HFFc6 (cell line): ENCODE measurements at places on chromosomes 13 and 19.

DNA sequence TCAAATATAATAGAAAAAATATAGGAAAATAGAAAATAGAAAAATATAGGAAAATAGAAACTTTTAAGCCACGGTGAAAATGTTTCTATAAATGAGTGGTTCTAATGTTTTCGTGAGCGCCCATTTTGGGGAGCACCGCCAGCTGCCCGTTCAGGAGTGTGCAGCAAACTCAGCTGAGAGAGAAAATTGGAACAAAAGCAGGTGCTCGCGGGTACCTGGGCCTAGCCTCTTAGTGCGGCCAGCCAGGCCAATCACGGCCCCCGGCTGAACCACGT, 204 bp upstream of the PDX1 start:
- H3K4me1 ChIP-seq: peaks cover 6% of the 10 kb centered on the region
- no peak overlapping the region for H3K4me3 ChIP-seq
- H3K27ac ChIP-seq: no peak overlapping the region
- H3K36me3 ChIP-seq: no peaks in the 10 kb centered on the region

DNA sequence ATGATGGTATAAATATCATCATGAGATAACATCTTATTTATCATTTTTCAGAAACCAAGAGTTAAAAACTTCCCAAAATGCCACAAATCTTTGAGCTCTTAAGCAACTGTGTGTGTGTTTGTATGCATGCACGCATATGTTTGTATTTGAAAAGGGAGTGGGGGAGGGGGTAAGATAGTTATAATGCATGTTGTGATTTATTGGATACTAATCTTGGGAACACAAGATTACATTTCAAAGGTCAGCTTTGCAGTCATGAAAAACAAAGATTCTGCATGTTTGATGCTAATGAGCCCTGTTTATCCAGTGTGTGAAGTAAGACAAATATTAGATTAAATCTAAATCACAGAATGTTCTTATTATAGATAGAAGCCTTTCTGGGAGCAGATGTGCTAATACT, 355.9 kb downstream of the DCT start:
- no peaks in the 10 kb centered on the region for H3K36me3 ChIP-seq
- H3K27ac ChIP-seq: no peak overlapping the region
- 0 out of 2 replicates have a peak, but pooled peaks cover 2% of the 10 kb centered on the region for H3K27me3 ChIP-seq
- no peak for DNase-seq

DNA sequence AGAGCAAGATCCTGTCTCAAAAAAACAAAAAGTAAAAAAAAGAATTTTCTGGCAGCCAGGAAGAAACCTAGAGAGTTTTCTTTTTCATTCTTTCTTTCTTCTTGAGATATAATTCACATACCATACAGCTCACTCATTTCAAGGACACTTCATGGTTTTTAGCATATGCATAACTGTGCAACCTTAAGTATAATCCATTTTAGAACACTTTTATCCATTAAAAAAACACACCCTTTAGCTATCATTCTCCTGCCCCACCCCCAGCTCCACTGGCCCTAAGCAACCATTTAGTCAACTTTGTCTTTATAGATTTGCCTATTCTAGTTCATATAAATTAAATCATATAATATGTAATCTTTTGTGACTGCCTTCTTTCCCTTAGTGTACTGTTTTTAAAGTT, 8.1 kb upstream of the IPO5 start:
- H3K4me3 ChIP-seq: peak overlapping the region; percentile 37; the same call in 1 of the 2 replicates
- DNase-seq: no peak
- no peaks in the 10 kb centered on the region for H3K27me3 ChIP-seq
- H3K4me1 ChIP-seq: peaks cover 56% of the 10 kb centered on the region
- peak overlapping the region; percentile 90 for H3K27ac ChIP-seq

- peaks cover 9% of the 10 kb centered on the region for H3K36me3 ChIP-seq
- peaks cover 20% of the 10 kb centered on the region for H3K4me1 ChIP-seq
- H3K4me3 ChIP-seq: no peak overlapping the region
- H3K27me3 ChIP-seq: peaks cover 2% of the 10 kb centered on the region; the same call in 1 of the 2 replicates
- no peak for DNase-seq
Observed at GRCh38 chr19:45518469-45518826, 11.2 kb downstream of the VASP start.

DNA sequence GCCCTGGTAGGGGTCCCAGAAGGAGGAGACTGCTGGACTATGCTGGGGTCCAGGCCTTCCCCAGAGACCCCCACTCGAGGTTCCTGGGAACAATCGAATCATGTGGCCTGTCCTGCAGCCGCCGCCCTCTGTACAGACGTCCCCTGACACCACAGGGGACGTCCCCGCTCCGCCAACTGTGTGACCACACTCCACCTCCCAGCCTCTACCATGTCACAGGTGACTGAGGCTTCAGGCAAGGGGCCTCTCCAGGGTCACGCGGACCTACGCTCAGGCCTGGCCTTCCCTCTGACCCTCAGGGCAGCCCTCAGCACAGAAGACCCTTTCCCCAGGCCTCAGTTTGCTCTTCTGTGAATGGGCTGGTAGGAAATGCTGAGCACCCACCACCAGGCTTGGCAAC, 13.1 kb upstream of the TMEM161A start:
- no peaks in the 10 kb centered on the region for H3K4me1 ChIP-seq
- peaks cover 6% of the 10 kb centered on the region; the same call in 1 of the 2 replicates for H3K36me3 ChIP-seq
- no peak overlapping the region for H3K27ac ChIP-seq
- no peak overlapping the region for H3K4me3 ChIP-seq

DNA sequence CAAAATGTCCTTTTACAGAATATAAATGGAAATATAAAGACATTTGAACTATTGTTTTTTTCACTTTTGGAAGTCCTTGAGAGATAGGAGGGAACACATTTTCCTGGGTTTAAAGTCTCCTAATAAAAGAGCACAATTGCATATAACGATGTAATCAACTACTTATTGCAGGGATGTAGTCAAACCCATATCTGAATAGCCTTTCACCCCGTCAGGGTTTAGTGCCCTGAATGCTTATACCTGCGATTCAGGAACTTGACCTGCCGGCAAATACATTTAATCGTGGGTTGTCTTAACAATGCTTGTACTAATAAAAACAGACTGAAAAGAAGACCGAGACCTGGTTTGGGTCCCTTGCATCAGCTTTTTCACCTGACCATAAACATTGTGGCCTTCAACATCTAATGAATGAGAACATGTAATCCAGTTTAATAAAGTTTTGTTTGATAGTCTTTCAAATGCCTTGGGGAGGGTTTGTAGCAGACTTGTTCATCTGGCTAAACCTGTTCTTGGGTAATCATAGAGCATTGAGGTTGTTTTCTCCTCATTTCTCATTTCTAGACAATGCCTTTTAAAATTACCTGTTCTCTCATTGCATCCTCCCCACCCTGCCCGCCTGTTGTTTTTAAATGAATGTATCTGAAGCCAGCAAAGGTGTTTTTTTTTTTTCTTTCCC, 7.0 kb downstream of the KLF5 start:
- H3K4me3 ChIP-seq: no peak overlapping the region
- H3K27me3 ChIP-seq: no peaks in the 10 kb centered on the region; the same call in 1 of the 2 replicates
- H3K27ac ChIP-seq: no peak overlapping the region
- DNase-seq: no peak
- peaks cover 55% of the 10 kb centered on the region for H3K36me3 ChIP-seq

DNA sequence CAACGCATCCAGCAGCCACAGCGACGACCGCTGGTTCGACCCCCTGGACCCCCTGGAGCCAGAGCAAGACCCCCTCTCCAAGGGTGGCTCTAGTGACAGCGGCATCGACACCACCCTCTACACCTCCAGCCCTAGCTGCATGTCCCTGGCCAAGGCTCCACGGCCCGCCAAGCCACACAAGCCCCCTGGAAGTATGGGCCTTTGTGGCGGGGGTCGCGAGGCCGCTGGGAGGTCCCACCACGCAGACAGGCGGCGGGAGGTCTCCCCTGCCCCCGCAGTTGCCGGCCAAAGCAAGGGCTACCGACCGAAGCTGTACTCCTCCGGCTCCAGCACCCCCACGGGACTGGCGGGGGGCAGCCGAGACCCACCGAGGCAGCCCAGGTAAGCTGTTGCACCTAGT, 59.5 kb downstream of the DPF1 start:
- peaks cover 4% of the 10 kb centered on the region; the same call in 1 of the 2 replicates for H3K27me3 ChIP-seq
- H3K36me3 ChIP-seq: peaks cover 32% of the 10 kb centered on the region
- H3K4me1 ChIP-seq: no peaks in the 10 kb centered on the region
- no peak for DNase-seq
- no peak overlapping the region for H3K27ac ChIP-seq

DNA sequence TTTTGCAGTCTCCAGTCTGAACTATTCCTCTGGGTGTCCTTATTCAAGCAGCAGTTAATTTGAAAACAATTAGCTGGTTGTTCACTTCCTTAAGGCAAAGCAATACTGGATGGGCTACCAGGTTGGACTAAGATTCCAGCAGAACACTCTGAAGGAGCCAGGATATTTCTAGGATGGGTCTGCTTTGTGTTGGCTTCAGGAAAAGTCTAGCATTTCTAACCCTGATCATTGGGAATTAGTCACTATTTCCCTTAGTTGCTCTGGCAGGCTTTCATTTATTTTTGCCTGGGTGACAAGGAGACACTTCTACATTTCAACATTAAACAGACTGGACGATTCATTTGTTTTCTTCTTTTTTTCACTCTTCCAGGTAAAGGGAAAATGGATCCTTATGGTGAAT, 228.4 kb downstream of the ENOX1 start:
- no peak overlapping the region for H3K27ac ChIP-seq
- H3K27me3 ChIP-seq: peaks cover 1% of the 10 kb centered on the region; the same call in 1 of the 2 replicates
- no peaks in the 10 kb centered on the region for H3K4me1 ChIP-seq
- H3K4me3 ChIP-seq: no peak overlapping the region
- no peaks in the 10 kb centered on the region for H3K36me3 ChIP-seq
- DNase-seq: no peak

DNA sequence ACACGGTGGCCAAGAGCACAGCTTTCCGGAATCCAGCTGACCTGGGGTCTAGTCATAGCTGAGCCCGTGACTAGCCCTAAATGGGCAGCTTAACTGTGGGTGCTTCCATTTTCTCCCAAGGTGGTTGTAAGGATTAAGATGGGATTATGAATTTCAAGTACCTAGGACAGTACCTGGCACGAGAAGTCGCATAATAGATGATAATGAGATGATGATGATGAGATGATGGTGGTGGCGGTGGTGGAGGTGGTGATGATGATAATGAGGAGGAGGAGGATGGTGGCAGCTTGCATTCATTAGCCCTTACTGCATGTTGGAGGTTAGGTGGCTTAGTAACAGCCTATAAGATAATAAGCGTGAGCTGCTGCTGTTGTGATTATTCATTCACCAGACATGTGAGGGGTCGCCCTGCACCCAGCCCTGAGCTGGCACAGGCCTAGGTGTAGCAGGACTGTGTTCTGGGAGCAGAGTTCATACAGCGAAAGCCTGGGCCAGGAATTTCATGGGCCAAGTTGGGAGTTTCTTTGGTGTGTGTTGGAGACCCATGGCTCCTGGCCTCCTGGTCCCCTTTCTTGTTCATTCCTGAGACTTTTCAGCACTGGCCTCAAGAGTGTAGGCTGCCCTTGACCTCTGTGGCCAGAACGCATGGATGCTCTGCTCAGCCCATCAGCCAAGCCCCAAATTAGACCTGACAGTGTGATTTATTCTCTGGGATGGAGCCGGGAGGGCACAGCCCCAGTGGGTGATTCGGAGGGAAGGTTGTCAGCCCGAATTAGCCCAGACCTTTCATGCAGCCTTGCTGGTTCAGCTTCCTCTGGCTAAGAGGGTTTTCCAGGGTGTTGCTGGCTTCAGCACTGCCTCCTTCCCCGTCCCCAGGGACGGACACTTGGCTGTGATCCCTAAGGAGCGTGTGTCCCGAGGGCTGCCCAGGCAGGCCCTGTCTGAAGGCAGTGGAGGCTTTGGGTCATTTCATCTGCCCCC, 128.8 kb downstream of the SIPA1L3 start:
- DNase-seq: peak; percentile 77
- H3K4me1 ChIP-seq: peaks cover 82% of the 10 kb centered on the region
- H3K27me3 ChIP-seq: no peaks in the 10 kb centered on the region; the same call in none of the 2 replicates
- H3K36me3 ChIP-seq: peaks cover 17% of the 10 kb centered on the region

GRCh38 chr13:41075034-41075433, 13.7 kb downstream of the WBP4 start:
- no peak overlapping the region for H3K27ac ChIP-seq
- peaks cover 57% of the 10 kb centered on the region for H3K36me3 ChIP-seq
- no peak overlapping the region for H3K4me3 ChIP-seq
- no peaks in the 10 kb centered on the region for H3K4me1 ChIP-seq
- DNase-seq: no peak
- no peaks in the 10 kb centered on the region; the same call in 1 of the 2 replicates for H3K27me3 ChIP-seq

GRCh38 chr19:42596391-42597072, 1.8 kb upstream of the CEACAM8 start:
- no peak overlapping the region for H3K27ac ChIP-seq
- H3K36me3 ChIP-seq: no peaks in the 10 kb centered on the region
- H3K27me3 ChIP-seq: peaks cover 28% of the 10 kb centered on the region
- H3K4me3 ChIP-seq: no peak overlapping the region

DNA sequence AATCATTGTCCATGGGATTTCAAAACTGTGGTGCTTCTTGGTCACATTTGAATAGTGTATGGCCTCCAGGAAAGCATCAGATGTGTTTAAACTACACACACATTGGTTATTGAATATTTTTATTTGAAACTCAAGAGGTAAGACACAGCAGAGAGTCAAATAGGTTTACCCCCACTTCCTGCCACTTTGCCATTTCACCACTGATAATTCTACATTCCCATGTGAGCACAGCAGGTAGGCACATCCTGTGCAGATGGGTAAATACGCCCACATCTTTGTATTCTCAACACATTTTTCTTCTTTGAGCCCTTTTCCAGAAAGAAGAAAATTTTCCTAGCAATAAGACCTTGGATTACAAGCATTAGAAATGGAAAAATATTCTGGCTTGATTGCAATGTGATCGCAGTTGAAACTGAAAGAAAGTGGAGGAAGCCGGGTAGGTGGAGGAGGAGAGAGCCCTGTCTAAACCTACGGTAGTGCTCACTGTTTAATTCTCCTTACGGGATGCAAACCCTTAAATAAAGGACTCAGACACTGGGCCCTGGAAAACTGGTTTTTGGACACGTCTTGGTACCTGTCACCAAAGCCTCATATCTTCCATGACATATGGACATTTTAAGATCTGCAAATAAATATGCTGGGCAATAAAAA, 167.7 kb downstream of the COG6 start:
- H3K36me3 ChIP-seq: no peaks in the 10 kb centered on the region
- no peak overlapping the region for H3K4me3 ChIP-seq
- H3K27ac ChIP-seq: no peak overlapping the region
- no peak for DNase-seq

DNA sequence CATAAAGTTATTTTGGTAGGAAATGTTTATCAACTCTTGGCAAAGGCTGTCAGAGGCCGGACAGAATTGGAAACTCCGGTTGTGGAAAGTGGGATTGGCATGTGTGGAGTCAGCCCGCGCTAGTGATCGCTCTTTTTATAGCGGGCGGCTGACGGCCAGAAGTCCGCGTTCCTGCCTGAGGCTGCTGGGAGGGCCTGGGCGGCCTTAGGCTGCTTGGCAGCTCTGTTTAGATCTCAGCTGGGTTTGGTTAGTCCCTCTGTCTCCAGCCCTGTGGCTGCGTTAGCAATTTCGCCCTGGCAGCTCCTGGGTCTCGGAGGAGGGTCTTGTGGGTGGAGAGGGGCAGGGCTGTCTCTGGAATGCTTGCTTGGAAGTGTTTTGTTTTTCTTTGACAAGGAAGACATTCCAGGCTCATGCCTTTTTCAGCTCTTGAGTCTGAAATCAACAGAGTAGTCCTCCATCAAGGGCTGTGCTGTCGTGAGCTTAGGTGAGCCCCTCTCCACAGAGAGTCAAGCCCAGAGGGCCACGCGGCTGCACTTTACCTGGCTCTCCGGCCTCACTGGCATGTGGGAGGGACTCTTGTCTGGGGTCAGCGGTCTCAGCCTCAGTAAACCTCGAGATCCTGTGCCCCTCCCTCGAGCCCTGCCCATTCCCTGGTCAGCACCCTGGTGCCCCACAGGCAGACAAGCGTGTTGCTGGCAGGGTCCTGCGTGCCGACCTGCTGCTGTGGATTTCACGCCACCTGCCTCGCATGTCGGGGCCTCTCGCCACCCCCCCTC, 22.5 kb downstream of the DOT1L start:
- peaks cover 58% of the 10 kb centered on the region for H3K4me1 ChIP-seq
- H3K36me3 ChIP-seq: peaks cover 12% of the 10 kb centered on the region
- peaks cover 5% of the 10 kb centered on the region for H3K27me3 ChIP-seq
- peak overlapping the region; percentile 83 for H3K27ac ChIP-seq
- H3K4me3 ChIP-seq: peak overlapping the region; percentile 80
